HCT116 (cell line): ENCODE measurements at places on chromosomes 4 and X. TPM values are rescaled to one million over a fixed set of nuclear protein-coding genes. Genes with fewer than 3 reads are reported as not detected.

DNA sequence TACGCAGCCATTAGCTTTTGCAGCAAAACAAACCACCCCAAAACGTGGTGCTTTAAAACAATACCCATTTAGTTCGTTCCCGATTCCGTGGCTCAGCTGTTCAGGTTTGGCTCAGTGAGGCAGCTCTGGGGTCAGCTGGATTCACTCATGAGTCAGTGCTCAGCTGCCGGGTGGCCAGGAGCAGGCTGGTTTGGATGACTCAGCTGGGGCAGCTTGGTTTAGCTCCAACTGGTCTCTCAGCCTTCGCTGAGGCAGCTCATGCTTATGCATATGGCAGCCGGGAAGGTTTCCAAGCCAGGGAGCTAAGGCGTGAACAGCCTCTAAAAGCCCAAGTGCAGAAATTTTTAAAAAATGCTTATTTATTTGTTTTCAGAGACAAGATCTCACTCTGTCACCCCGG lies 13.3 kb upstream of the CD99 start:
- no peak overlapping the region for H3K27ac ChIP-seq
- H3K4me3 ChIP-seq = no peak overlapping the region
- peak; percentile 40 for DNase-seq
- no peaks in the 10 kb centered on the region for H3K36me3 ChIP-seq
- H3K4me1 ChIP-seq = no peaks in the 10 kb centered on the region
- H3K27me3 ChIP-seq = no peaks in the 10 kb centered on the region

DNA sequence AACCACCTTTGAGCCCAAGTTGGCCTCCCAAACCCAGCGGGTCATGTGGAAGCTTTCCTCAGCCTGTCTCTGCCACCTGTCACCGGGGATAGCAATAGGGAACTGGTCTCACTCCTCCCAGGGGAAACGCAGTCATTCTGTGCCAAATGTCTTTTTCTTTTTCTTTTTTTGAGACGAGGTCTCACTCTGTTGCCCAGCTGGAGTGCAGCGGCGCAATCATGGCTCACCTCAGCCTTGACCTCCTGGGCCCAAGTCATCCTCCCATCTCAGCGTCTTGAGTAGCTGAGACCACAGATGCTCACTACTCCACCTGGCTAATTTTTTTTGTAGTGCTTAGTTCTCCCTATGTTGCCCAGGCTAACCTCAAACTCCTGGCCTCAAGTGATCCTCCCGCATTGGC lies 40.3 kb downstream of the MED28 start:
- H3K27me3 ChIP-seq = no peaks in the 10 kb centered on the region
- DNase-seq = no peak
- no peak overlapping the region for H3K4me3 ChIP-seq
- H3K27ac ChIP-seq = no peak overlapping the region
- H3K36me3 ChIP-seq = no peaks in the 10 kb centered on the region
- no peaks in the 10 kb centered on the region; the same call in 1 of the 2 replicates for H3K4me1 ChIP-seq

Gene GDPD2
- total RNA-seq = not detected

DNA sequence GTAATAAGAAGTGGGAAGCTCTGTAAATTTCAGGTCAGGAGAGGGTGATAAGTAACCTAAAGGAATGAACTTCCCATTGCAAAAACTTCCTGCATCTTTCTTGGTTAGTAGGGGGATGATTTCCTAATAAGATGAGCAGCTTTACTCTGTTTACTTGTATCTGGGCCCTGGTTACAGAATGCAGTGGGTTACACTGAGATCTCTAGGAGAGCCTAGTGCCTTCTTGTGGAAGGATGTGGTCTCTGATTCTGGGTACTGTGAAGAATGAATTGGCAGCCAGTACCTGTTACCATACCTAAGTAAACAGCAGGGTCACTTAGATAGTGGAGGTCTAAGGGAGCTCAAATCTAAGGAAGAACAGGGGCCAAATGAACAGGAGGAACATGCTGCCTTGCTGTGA lies 320.6 kb downstream of the ARHGAP10 start:
- no peak overlapping the region for H3K4me3 ChIP-seq
- no peak for DNase-seq
- no peaks in the 10 kb centered on the region for H3K27me3 ChIP-seq

- H3K4me3 ChIP-seq = no peak overlapping the region
- H3K36me3 ChIP-seq = no peaks in the 10 kb centered on the region
Measured at GRCh38 chrX:16033331-16033730, 90.0 kb upstream of the GRPR start.

GRCh38 chrX:42967681-42968300 lies 189.8 kb upstream of the PPP1R2C start:
- no peak overlapping the region for H3K27ac ChIP-seq
- no peaks in the 10 kb centered on the region for H3K36me3 ChIP-seq
- H3K4me3 ChIP-seq = no peak overlapping the region
- H3K27me3 ChIP-seq = no peaks in the 10 kb centered on the region

GRCh38 chrX:154469880-154470279 lies 9.2 kb downstream of the LAGE3 start:
- H3K27me3 ChIP-seq = no peaks in the 10 kb centered on the region
- H3K36me3 ChIP-seq = 0 out of 2 replicates have a peak, but pooled peaks cover 2% of the 10 kb centered on the region
- no peaks in the 10 kb centered on the region for H3K4me1 ChIP-seq

GRCh38 chrX:125203737-125204578 lies 115.7 kb upstream of the TEX13C start:
- no peaks in the 10 kb centered on the region for H3K27me3 ChIP-seq
- H3K4me1 ChIP-seq = no peaks in the 10 kb centered on the region
- no peak for DNase-seq

- no peaks in the 10 kb centered on the region for H3K36me3 ChIP-seq
- no peaks in the 10 kb centered on the region for H3K27me3 ChIP-seq
- H3K27ac ChIP-seq = no peak overlapping the region
Measured at GRCh38 chr4:140637836-140638235, 69.1 kb upstream of the UCP1 start.

GRCh38 chr4:99025506-99025905 lies 30.0 kb downstream of the METAP1 start:
- peaks cover 25% of the 10 kb centered on the region; the same call in 1 of the 2 replicates for H3K4me1 ChIP-seq
- H3K27me3 ChIP-seq = no peaks in the 10 kb centered on the region
